ENCODE measurements at places on chromosomes 5 and 9. TPM values are rescaled to one million over a fixed set of nuclear protein-coding genes. Genes with fewer than 3 reads are reported as not detected.

GRCh38 chr9:123556464-123557435 lies 200.8 kb downstream of the CRB2 start:
- DNase-seq = no peak

DNA sequence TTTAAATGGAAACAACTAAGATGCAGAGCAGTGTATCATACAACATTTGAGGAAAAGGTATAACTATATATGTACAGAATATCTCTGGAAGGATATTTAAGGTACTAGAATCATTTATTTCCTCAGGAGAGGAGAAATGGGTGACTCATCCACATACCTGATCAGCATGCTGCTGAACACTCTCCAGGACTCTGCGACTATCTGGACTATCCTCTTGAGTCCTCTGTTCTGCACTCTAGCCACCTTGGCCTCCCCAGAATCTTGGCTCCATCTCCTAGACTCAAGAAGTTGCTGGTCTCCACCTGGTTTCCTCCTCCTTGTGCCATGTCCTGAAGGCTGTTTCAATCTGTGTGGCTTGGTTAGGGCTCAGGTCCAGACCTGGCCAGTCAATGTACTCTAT lies 8.8 kb upstream of the PRDM6 start:
- no peak for DNase-seq

DNA sequence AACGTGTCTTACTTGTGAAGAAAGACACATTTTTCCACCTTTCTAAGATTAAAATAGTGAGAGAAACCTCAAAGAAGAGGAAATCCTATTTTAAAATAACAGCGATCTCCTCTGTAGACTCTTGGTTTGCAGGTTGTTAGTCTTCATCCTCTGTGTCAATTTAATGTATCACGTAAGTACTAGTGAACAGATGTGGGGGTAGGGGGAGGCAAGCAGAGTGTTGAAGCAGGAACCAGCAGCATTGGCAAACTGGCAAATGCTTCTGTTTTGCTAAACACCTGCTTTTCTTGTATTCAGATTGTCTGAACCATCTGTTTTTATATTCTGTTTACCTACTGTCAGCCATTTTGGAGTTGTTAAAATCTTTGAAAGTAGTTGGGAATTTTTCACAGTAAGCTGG lies 159.3 kb upstream of the TLX3 start:
- no peak for DNase-seq

DNA sequence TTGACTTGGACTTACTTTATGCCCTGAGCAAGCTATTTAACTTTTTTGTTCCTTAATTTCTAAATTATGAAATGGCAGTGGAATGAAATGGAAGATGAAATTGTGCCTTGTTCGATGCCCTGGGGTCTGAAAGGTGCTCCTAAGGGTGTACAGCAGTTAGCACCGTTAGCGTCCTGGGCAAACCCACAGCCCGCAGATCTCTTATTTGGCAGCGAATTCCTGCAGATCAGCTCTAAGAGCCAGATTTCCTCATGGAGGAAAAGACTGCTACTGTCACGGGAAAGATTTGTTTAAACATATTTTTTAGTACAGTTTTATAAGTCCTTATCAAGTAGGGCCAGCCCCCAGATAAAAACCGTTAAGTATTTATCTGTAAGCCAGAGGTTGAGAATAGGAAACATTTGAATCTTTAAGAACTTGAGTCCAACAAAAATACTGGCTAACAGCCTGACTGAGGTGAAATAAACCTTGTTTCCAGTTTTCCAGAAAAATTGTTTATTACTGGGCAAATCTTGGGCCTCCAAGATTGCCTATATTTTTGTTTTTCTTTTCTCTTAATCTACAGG lies 216.5 kb upstream of the DMRT1 start:
- DNase-seq = no peak

DNA sequence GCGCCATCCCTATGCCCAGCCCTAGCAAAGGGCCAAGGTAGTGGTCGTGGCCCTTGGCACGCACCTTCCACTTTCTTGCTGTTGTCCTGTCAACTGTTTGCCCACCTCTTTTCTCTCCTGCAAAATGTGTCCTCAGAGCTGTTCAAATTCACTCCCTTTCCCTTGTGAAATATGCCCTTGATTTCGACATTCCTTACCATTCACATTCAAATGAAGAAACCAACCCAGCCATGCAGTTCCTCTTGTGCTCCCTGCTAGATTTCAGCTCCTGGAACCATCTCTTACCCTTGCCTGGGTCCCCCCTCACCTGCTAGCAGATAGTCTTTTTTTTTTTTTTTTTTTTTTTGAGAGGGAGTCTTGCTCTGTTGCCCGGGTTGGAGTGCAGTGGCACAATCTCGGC lies 19.6 kb upstream of the HRH2 start:
- DNase-seq = no peak

GRCh38 chr5:122972877-122973276 lies 63.6 kb downstream of the PPIC start:
- DNase-seq = peak; percentile 42

DNA sequence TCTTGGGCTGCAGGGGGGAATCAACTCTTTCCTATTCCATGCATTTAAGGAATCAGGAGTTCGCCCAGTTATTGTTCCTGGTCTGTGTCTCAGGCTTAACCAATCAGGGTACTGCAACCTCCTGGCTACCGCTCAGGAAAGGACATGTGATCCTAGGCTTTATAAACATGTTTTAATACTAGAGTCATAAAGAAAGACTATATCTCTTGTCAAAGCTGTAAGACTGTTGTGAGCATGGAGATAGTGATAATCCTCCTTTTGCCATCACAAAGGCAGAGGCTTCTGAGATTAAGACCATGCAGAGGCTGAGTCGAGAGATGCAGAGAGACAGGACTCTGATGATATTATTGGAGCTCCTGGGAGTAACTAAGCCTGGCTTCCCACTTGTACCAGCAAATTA lies 137.0 kb downstream of the YIPF5 start:
- DNase-seq = no peak

DNA sequence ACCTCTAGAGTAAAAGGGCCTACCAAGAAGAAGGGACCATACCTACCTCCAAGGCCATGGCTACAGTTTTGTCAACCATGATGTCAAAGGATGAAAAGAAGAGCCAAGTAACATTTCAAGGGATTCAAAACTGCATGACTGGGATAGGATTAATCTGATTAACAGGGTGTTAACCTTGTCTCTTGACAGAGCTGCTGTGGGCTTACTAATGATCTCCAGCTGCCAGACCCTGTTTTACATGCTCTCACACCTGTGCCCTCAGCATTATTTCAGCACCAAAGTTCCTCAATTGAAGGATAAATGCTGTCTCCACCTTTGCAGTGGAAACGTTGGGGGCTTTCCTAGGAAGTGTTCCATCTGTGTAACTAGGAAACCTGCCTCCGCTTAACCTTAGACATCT lies 78.3 kb downstream of the DMAC1 start:
- DNase-seq = no peak

SLC44A1 gene
- 30.5 TPM for total RNA-seq

ZDHHC11 gene
- not detected for total RNA-seq

TOR2A gene
- total RNA-seq = 10.4 TPM

FGF18 gene
- 0.06 TPM for total RNA-seq
